ENCODE measurements at places on chromosomes 4 and X.

DNA sequence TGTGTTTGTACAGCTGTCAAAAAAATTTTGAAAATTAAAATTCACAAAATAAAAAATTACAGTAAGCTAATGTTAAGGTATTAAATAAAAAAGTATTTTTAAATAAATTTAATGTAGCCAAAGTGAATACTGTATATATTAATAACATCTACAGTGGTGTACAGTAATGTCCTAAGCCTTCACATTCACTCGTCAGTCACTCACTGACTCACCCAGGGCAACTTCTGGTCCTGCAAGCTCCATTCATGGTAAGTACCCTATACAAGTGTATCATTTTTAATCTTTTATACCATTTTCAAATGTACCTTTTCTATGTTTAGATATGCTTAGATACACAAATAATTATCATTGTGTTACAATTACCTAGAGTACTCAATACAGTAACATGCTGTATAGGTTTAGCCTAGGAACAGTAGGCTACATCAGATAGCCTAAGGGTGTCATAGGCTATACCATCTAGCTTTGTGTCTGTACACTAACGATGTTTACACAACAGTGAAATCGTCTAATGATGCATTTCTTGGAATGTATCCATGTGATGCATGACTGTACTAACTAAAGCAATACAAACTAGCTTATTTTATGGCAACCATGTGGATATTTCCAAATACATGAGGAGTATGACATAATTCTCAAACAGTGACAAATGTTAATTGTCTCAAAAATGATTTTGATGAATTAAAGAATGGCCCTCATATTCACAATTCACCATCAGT, 13.7 kb downstream of the DDX60 start:
- DNase-seq: no peak

DNA sequence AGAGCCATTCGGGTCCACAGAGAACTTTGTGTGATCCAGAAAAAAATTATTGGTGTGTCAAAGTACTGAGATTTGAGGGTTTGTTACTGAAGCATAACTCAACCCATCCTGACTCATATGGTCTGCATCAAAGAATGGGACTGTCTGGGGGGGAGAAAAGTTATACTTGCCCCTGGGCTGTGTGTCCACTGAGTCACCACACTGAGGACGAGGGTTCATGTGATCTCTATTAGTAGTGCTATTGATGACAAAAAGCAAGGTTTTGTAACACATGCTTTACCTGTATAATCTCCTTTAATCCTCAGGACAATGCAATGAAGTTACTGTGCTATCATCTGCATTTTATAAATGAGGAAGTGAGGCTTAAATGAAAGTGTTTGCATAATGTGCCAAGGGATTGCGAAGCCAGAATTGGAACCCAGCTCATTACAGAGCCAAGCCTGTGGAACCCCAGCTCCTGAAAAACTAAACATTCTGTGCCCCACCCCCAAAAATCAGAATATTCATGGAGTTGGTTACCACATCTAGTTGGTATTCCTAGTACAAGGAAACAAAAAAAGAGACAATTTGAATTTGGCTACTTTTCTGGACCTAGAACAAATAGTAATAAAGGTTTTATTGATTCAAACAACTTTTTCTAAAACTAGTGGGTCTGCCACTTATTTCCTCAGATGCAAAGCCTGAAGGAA, 31.2 kb downstream of the CCDC149 start:
- no peak for DNase-seq

DNA sequence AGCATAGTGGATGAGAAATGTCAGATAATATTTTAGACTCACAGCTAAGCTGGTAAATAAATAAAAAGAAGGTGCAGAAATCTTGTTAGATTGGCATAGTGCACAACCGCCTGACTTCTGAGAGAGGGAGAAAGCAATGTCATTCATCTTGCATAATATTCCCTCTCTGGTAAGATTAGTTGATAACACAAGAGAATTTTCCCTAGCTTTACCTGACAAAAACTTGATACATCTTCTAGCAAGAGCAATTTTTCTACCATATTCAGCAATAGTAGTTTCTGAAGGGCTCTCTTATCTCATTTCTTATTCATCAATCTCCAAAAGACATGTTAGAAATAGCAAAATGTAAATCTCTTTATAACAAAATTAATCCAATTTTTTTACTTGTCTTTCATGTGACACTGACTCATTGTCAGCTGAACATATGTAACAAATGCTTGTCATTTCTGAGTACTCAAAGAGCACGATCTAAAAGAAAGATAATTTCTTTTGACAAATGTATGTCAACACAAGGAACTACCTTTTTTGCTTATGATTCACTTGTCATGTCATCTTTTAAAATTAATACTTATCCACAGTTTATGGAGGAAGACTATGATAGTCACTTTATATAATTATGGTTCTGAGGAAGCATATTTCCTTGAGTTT, 240.0 kb downstream of the ARAP2 start:
- DNase-seq: no peak

- no peak for DNase-seq
Measured at GRCh38 chrX:66200855-66201795, 37.1 kb downstream of the HEPH start.

DNA sequence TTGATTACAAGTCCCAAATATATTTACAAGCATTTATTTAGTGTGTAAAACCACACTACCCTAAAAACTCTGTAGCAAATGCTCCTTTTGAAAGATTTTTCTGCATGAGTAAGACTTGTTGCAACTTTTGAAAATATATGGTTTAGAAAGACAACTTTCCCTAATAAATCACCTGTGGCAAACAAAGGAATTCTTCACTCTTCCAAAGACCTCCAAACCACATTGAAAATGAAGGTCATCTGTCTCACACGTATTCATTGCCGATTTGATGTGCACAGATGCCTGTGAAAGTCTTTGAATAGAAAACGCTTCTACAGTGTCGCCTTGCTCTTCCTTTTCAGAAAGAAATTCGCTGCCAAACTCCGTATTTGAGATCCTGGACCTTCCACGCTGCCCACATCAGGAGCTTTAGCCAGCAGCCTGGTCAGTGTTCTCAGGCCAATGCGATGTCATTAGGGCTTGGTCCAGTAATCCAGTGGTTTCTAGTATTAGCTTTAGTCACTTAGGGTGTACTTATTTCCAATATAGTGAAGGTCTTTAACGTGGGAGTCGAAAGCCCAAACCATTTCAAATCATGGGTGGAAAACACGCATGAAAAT, 22.2 kb downstream of the SPINK2 start:
- DNase-seq: no peak

GRCh38 chrX:110321670-110322069, 3.8 kb upstream of the AMMECR1 start:
- no peak for DNase-seq

GRCh38 chr4:123953566-123953965, 557.0 kb downstream of the SPRY1 start:
- no peak for DNase-seq

DNA sequence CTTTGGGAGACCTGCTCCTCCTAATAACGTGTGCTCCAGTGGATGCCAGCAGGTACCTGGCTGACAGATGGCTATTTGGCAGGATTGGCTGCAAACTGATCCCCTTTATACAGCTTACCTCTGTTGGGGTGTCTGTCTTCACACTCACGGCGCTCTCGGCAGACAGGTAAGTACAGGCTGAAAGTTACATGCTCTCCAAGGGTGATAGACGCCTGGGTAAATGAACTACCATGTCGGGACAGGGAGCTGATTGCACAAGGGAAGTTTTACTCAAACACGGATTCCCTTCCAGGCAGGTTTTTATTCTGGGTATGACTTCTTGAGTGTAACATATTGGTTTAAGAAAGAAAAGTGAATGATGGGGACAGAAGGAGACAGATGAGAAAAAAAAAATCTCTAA, 836 bp downstream of the GRPR start:
- DNase-seq: no peak

- DNase-seq: peak; percentile 18
Measured at GRCh38 chr4:3196670-3197359, 52.1 kb upstream of the MSANTD1 start.

DNA sequence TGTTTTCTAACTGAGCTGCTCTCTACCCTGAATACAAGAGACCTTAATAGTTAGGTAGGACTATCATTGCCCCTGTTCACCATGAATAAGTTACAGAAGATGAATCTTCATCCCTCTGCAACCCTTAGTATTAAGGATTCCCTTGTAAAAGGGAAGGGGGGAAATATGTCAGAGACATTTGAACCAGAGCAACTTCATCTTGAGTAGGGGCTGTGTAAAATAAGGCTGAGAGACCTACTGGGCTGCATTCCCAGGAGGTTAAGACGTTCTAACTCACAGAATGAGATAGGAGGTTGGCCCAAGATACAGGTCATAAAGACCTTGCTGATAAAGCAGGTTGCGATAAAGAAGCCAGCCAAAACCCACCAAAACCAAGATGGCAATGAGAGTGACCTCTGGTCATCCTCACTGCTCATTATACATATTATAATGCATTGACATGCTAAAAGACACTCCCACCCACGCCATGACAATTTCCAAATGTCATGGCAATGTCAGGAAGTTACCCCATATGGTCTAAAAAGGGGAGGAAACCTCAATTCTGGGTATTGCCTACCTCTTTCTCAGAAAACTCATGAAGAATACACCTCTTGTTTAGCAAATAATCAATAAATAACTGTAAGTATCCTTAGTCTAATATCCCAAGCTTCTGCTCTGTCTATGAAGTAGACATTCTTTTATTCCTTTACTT, 19.5 kb upstream of the TMPRSS11B start:
- no peak for DNase-seq

DNA sequence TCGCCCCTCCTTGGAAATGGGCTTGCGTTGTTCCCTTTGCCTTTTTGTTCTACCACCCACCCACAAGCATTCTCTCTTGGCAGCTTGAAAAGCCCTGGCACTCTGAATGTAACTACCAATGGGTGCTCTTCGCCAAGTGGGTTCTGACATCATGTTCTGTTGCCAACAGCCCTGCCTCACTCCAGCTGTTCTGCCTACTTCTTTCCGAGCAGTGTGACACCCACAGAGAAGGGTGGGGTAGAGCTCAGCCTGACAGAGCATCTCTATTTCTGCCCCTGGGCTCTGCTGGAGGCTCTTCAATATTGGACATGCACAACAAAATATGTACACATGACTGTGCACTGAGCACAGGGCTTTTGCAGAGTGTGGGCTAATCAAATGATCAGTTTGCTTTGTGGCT, 15.6 kb upstream of the EXOSC9 start:
- no peak for DNase-seq

DNA sequence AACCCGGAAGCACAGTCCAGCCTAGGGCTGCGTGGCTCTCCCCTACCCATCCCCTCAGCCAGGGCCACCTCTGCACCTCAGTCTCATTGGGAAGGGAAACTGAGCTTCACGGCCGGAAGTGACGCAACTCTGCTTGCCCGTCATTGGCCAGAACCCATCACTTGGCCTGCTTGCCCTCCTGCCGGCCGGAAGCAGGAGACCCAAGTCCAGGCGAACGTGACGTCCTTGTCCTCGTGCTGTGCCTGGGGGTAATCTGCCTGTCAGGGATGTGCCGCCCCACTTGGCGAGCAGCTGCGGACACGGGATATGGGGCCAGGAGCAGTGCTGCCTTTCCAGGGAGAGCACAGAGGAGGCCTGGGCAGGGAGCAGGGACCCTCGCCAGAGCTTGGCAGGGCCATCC, 31.2 kb downstream of the ZFYVE28 start:
- no peak for DNase-seq
